ENCODE measurements at places on chromosomes 6 and 20. TPM values are rescaled to one million over a fixed set of nuclear protein-coding genes. Genes with fewer than 3 reads are reported as not detected.

GRCh38 chr6:159168536-159169192, 536 bp upstream of the FNDC1 start:
- no peak for DNase-seq

DNA sequence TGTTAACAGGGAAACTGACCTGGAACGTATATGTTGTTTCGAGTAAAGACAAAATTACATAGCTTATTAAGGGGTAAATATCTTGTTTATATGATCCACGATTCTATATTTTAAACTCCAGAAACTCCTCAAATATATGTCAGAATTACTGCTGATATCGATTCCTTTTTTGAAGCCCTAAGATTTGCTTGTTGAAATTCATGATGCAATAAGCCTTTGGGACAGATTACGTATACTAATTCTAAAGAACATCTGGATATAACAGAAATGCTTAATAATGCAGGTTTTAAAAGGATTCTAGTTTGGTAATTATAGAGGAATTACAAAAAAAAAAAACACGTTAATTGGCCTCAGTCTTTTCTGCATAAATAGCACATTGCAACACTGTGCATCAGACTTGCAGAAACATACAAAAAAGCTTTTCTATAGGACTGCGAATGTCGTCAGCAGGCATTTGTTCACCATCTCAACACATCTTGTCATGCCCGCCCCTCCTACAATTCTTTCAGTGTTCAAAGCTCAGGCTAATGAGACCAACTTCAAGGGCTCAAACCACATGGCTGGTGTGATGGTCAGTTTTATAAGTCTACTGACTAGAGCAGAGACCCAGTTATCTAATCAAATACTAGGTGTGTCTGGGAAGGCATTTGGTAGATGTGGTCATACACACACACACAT, 74.9 kb downstream of the AGPAT4 start:
- DNase-seq, result no peak

GRCh38 chr6:75691012-75691411, 58.0 kb upstream of the MYO6 start:
- DNase-seq, result no peak

KCNG1 gene
- not detected for total RNA-seq
